ENCODE measurements at places on chromosomes 1 and 21.

- no peak overlapping the region for H3K4me3 ChIP-seq
- no peak overlapping the region for H3K27ac ChIP-seq
- no peaks in the 10 kb centered on the region for H3K36me3 ChIP-seq
- H3K4me1 ChIP-seq = no peaks in the 10 kb centered on the region
- no peak for DNase-seq
Observed at GRCh38 chr1:30770150-30770549, 12.6 kb upstream of the LAPTM5 start.

DNA sequence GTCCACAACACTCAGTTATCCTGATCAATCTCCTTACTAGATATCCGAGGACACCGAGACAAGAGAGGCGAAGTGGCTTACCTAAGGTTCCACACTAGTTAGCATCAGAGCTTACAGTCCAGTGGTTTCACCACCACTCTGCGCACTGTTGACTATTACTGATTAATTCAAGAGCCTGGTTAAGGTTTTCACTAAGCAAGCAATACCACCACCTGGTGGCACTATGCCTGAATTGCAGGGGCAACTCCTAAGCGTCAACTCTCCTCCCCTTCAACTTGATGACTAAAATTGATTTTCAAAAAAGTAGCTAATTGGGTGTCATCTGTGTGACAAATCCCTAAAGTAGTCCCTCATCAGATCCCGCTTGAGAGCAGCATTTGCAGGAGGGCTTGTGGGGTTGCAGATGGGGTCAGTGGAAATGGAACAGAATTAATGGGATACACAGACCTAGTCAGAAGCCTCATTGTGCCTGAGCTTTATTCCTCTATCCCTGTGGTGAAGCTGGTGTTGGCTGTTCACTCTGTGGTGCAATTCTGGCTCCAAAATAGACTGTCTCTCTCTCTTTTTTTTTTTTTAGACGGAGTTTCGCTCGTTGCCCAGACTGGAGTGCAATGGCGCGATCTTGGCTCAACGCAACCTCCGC, 9.1 kb downstream of the TTC22 start:
- peaks cover 30% of the 10 kb centered on the region for H3K4me1 ChIP-seq
- H3K36me3 ChIP-seq = no peaks in the 10 kb centered on the region
- H3K27ac ChIP-seq = no peak overlapping the region
- H3K27me3 ChIP-seq = no peaks in the 10 kb centered on the region

DNA sequence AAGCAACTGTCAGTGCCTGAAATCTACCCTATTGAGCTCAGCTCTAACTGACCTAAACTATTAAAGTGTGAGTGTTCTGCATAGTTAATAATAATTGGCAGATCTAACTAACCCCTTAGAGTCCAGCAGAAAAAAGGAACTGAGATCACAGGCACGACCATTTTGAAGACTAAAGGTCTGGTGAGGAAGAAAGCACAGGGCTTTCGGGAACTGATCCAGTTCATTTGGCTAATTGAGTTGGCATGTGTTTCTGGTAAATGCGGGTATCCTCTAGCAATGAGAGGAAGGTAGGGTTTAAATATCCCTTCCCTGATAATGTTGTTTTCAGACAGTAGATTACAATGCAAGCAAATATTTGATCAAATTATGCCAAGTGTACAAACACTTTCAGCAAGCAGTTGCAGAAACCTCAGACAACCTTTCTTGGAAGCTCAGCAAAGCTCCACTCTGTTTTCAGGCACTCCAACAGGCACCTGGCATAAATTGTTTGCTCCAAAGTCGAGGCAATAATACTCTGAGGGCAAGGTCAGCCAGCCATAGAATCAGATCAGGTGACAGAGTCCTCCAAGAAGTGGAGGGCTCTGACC, 100.8 kb downstream of the KCNK1 start:
- H3K27ac ChIP-seq = no peak overlapping the region
- no peak overlapping the region for H3K4me3 ChIP-seq
- DNase-seq = no peak
- H3K4me1 ChIP-seq = no peaks in the 10 kb centered on the region

GRCh38 chr1:20047096-20047495, 22.9 kb upstream of the PLA2G5 start:
- no peaks in the 10 kb centered on the region for H3K4me1 ChIP-seq
- peaks cover 13% of the 10 kb centered on the region for H3K27me3 ChIP-seq
- H3K27ac ChIP-seq = no peak overlapping the region
- no peak for DNase-seq
- H3K36me3 ChIP-seq = no peaks in the 10 kb centered on the region
- no peak overlapping the region for H3K4me3 ChIP-seq

- DNase-seq = no peak
- no peak overlapping the region for H3K27ac ChIP-seq
- H3K27me3 ChIP-seq = no peaks in the 10 kb centered on the region
- H3K4me1 ChIP-seq = no peaks in the 10 kb centered on the region
- H3K4me3 ChIP-seq = no peak overlapping the region
Observed at GRCh38 chr1:7860130-7860529, 7.3 kb upstream of the UTS2 start.
